G401 (cell line): ENCODE measurements at places on chromosomes 6 and 20. TPM values are rescaled to one million over a fixed set of nuclear protein-coding genes. Genes with fewer than 3 reads are reported as not detected.
A peak's percentile ranks its signal among the peaks of the same experiment; 100 is the strongest.

DNA sequence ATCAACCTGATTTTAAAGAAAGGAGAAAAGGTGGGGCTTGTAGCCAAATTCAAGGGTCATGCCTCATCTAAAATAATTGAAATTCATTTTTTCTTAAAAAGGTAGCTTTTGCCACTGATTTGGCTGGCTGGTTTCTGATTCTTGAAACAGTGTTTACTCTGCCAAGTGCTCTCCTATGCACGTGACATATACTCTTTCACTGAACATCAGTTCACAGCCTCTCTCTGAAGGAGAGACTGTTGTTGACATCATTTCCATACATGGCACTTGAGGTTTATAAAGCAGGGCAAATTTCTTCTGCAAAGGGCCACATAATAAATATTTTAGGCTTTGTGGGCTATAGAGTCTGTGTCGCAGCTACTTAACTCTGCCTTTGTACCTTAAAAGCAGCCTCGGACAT, 40.4 kb upstream of the DOK5 start:
- DNase-seq, result no peak

GRCh38 chr20:9036593-9036992, 32.3 kb upstream of the PLCB4 start:
- no peak for DNase-seq

GRCh38 chr6:124420116-124420840, 542.0 kb upstream of the RNF217 start:
- DNase-seq, result no peak

DNA sequence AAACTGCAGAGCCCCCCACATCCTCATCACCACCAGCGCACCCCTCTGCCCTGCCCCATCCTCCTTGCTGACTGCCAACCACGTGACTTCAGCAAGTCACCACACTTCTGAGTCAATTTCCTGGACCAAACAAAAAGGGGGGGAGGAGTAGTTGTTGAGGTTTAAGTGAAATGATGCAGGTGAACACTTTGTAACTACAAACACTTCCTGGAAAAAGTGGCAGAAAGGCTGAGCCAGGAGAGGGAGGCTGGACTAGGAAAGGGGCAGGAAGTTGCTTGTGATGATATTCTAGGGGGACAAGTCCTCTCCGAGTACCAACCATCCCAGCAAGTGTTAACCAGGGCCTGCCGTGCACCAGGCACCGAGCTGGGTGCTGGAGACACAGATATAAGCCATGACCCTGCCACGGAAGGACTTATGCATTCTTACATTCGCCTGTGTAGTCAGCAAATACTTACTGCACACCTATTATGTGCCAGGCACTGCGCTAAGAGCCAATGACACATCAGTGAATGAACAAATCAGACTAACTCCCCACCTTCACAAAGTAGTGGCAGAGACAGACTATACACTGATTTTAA, 67.3 kb downstream of the PREX1 start:
- DNase-seq, result no peak

DNA sequence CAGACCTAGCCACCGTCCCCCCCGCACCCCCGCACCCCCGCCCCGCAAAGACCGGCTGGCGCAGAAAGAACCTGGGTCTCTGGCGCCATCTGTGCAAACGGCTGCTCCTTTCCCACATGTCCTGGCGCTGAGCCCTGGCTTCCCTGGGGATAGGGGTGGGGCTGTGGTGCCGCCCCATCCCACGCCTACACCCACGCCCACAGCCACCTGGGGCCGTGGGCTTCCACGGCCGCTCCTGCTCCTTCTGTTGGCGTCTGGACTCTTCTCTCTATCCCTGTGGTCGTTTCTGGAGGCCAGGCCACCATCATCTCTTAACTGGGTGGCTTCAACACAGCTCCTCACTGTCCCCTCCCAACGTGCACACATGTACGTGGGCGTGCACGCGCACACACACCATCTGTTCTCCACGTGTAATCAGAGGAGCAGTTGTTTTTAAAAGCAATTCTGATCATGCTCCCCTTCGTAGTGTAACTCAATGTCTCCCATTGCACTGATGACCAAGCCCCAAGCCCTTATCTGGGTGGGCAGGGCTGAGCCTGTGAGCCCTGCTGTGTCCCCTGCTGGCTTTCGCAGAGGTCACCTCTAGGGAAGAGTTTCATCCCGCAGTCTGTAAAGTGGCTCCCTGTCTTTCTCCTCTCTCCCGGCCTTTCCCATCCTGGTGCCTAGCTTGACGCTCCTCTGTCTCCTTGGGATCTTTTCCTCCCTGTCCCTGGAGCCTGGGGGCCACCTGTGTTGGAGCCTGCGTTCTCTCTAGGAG, 31.9 kb upstream of the FAM83D start:
- DNase-seq, result peak; percentile 57

GRCh38 chr20:46558511-46558959, 8.1 kb upstream of the OCSTAMP start:
- DNase-seq, result no peak

- DNase-seq, result peak; percentile 76
These were observed 29.2 kb upstream of the EXOC2 start for GRCh38 chr6:722077-722524.

The ARMC2 gene
- total RNA-seq, result 0.54 and 2.5 TPM in 2 replicates

The SYCP2L gene
- 0.68 and 2.5 TPM in 2 replicates for total RNA-seq

The KAT14 gene
- total RNA-seq, result 15.4 and 33.7 TPM in 2 replicates

The GRIK2 gene
- total RNA-seq, result not detected in 2 replicates
